ENCODE measurements at places on chromosomes 16 and 17.

- H3K27ac ChIP-seq, result no peak overlapping the region
- no peak for DNase-seq
- no peaks in the 10 kb centered on the region for H3K27me3 ChIP-seq
- no peak overlapping the region for H3K4me3 ChIP-seq
Observed at GRCh38 chr17:58960068-58960467, 146.6 kb downstream of the TRIM37 start.

DNA sequence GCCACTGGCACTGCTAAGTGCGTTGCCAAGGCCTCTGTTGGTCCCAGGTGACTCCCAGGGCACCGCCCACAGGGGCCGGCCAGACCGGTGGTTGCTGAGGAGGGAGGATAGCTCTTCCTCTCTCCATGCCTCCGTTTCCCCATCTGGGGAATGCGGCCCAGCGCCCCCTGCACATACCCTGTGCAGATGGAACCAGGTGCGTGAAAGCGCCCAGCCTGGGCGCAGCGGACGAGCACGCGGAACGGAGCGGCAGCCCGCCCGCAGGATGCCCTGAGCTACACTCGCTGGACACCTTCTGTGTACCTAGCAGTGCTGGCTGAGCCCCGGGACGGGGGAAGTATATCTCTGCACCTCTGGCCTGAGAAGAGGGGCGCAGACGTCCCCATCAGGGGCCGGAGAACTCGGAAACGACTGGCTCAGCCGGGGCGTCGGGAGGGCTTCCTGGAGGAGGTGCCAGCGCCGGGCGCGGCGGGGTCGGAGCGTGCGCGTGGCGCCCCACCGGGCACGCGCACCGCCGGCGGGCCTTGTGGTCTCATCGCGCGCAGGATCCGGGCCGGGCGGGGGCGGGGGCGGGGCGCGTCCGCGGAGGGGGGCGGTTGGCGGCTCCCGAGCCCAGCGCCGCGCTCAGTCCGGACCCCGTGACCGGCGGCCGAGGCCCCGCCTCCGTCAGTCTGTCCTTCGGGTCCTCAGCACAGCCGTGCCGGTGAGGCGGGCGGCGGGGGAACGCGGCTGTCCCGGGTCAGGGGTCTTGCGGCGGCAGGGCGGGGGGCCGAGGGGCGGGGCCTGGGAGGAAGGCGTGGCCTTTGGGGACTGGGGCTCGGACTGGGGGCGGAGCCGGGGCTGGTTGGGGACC lies at the start of the genes CCDC78 and HAGHL:
TSS of gene CCDC78 (minus strand) at position 6 of the 853 bp plus-strand sequence. CDS start 76 bp downstream, outside the sequence.
TSS of gene HAGHL (plus strand) at position 669 of the 853 bp plus-strand sequence. CDS start 404 bp downstream, outside the sequence.
- H3K27me3 ChIP-seq, result no peaks in the 10 kb centered on the region
- DNase-seq, result no peak
- H3K4me3 ChIP-seq, result peak within 1 kb of the TSS; percentile 71
- peaks cover 3% of the 10 kb centered on the region for H3K36me3 ChIP-seq

DNA sequence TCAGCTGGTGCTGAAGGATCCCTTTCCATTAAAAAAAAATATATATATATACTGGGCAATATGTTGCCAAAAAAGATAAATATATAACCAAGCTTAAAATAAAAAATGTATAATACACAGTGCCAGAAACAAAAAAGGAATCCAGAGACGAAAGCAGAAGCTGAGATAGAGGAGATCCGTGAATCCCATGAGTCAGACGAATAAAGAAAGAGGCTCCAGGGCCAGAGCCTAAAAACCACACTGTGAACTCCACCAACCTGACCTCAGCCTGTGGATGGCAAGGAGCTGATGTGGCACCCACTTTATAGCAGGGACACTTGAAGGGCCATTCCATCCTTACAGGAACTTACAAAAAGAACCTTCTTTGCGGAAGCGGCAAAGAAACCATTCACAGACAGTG lies 34.8 kb downstream of the PITPNM3 start:
- no peaks in the 10 kb centered on the region for H3K4me1 ChIP-seq
- no peak for DNase-seq
- H3K27me3 ChIP-seq, result no peaks in the 10 kb centered on the region
- no peaks in the 10 kb centered on the region for H3K36me3 ChIP-seq
- no peak overlapping the region for H3K4me3 ChIP-seq

GRCh38 chr17:57285701-57286100 lies 29.4 kb downstream of the MSI2 start:
- H3K27ac ChIP-seq, result no peak overlapping the region
- DNase-seq, result no peak
- H3K36me3 ChIP-seq, result no peaks in the 10 kb centered on the region
- H3K4me1 ChIP-seq, result peaks cover 7% of the 10 kb centered on the region
- no peak overlapping the region for H3K4me3 ChIP-seq
- H3K27me3 ChIP-seq, result no peaks in the 10 kb centered on the region

- H3K27ac ChIP-seq, result peak overlapping the region; percentile 86
- H3K4me1 ChIP-seq, result peaks cover 28% of the 10 kb centered on the region
- H3K4me3 ChIP-seq, result no peak overlapping the region
Observed at GRCh38 chr16:82700541-82701235, 73.9 kb downstream of the CDH13 start.

DNA sequence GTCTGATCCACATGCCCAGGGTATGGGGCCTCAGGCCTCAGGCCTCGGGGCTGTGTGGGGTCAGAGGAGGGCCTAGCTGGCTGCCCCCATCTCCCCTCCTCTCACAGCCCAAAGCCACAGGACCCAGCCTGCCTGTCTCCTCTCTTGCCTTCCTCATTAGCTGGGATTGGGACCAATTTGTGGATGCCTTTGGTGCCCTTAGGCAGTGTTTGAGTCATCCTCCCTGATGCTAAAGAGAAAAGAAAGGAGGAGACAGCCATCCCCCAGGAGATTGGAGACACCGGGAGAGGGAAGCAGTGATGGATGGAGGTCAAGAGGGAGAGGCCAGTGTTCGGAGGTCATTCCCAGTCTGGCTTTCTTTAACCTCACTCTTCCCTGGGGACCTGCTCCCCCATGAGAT lies 23.3 kb upstream of the NOG start:
- H3K4me1 ChIP-seq, result no peaks in the 10 kb centered on the region
- H3K27ac ChIP-seq, result no peak overlapping the region
- H3K4me3 ChIP-seq, result no peak overlapping the region

DNA sequence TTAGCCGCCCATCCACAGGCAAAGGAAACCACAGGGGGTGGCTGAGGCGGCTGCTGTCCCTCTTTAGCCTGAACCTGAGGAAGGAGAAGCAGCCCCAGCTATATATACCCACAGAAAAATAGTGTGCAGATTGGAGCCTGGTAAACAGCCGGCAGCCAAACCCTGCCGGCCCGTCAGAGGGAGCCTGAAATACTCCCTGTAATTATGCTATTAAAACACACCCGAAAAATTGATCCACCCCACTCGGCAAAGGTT lies 6.8 kb downstream of the PIEZO1 start:
- H3K36me3 ChIP-seq, result no peaks in the 10 kb centered on the region
- H3K4me3 ChIP-seq, result no peak overlapping the region
- no peak for DNase-seq
- H3K27me3 ChIP-seq, result no peaks in the 10 kb centered on the region
- no peak overlapping the region for H3K27ac ChIP-seq

GRCh38 chr16:85126705-85127378 lies 14.6 kb upstream of the CIBAR2 start:
- peaks cover 50% of the 10 kb centered on the region for H3K4me1 ChIP-seq
- H3K4me3 ChIP-seq, result peak overlapping the region; percentile 44
- no peak for DNase-seq
- H3K27ac ChIP-seq, result peak overlapping the region; percentile 96
- H3K36me3 ChIP-seq, result no peaks in the 10 kb centered on the region

DNA sequence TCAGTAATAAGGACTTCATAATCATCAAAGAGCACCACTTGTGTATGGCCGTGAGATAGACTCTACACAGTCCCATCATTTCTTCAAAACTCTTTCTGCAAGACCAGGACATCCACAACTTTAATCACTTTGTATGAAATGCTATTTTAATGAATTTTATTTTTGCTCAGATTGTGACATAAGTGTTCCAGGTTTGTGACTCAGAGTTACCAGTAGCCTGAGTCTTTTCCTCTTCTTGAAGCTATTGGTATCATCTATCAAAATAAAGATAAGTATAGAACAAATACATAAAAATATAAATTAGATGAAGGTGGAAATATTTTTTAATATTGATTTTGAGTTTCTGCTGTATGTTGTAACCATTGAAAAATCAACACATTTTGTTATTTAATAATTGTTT lies 16.6 kb upstream of the VWA3A start:
- no peaks in the 10 kb centered on the region for H3K27me3 ChIP-seq
- no peak overlapping the region for H3K4me3 ChIP-seq
- H3K36me3 ChIP-seq, result no peaks in the 10 kb centered on the region
- peaks cover 11% of the 10 kb centered on the region for H3K4me1 ChIP-seq
- H3K27ac ChIP-seq, result no peak overlapping the region
- DNase-seq, result no peak

- no peak overlapping the region for H3K27ac ChIP-seq
- no peak for DNase-seq
- no peaks in the 10 kb centered on the region for H3K4me1 ChIP-seq
- H3K4me3 ChIP-seq, result no peak overlapping the region
Observed at GRCh38 chr17:72942579-72942978, 149.9 kb downstream of the SLC39A11 start.

DNA sequence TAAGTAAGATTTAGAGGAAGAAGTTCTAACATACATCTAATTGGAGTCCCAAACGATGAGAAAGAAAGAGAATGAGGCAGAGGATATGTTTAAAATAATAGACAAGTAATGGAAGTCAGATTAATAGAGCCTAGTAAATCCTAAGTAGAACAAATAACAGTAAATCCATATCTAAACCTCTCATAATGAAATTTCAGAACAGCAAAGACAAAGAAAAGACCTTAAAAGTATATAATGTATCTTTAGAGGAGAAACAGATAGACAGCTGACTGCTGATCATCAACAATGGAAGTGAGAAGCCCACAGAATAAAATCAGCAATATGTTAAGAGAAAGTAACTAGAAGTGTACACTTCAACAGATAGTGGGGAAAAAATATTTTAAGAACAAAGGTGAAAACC lies 536.2 kb upstream of the ZFHX3 start:
- H3K27ac ChIP-seq, result no peak overlapping the region
- no peaks in the 10 kb centered on the region for H3K36me3 ChIP-seq
- H3K4me3 ChIP-seq, result no peak overlapping the region
- H3K4me1 ChIP-seq, result no peaks in the 10 kb centered on the region
- no peak for DNase-seq

DNA sequence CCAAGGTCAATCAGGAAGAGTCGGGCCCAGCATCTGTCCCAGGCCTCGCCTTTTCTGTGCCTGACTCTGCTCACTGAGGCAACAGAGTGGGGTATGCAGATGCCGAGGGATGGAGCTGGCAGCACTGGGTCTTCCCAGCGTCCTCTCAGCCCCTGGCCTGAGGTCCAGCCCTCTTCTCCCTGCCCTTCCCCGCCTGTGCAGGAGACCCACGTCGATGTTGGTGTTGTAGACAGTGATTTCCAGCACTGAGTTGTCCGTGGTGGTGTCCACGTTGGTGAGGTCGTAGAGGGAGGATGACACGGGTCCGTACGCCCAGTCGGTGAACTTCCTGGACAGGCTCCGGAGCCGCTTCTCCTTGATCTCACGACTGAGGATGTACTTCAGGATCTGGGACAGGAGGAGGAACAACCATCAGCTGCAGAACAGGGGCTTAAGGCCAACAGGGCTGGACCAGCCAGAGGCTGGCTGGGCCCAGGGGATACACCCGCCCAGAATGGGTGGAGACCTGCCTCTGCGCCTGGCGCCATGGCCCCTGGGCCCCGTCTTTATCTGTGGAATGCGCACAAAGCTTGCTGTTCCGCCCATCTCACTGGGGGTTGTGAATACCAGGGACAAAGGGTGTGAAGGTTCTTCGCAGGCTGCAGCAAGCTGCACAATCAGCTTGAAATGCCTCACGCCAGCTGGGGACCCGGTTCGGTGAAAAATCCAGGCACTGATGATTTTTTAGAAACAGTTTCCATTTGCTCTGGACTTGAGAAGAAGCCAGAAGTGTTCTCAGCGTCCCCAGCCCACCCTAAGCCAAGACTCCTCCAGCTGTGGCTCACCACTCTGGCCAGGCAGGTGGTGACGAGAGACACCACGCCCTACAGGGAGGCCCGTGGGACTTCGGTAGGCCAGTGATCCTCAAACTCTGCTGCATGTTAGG lies 27.5 kb downstream of the TRPV3 start:
- peaks cover 9% of the 10 kb centered on the region for H3K4me1 ChIP-seq
- H3K27me3 ChIP-seq, result no peaks in the 10 kb centered on the region
- DNase-seq, result no peak
- H3K27ac ChIP-seq, result no peak overlapping the region

GRCh38 chr17:66398617-66399016 lies 96.2 kb downstream of the PRKCA start:
- H3K36me3 ChIP-seq, result no peaks in the 10 kb centered on the region
- peaks cover 12% of the 10 kb centered on the region for H3K4me1 ChIP-seq
- H3K4me3 ChIP-seq, result no peak overlapping the region
- DNase-seq, result no peak
- H3K27me3 ChIP-seq, result no peaks in the 10 kb centered on the region

- no peaks in the 10 kb centered on the region for H3K36me3 ChIP-seq
- DNase-seq, result no peak
- no peaks in the 10 kb centered on the region for H3K27me3 ChIP-seq
- H3K4me3 ChIP-seq, result peak within 1 kb of the TSS; percentile 69
- no peak within 1 kb of the TSS for H3K27ac ChIP-seq
Observed at GRCh38 chr16:66427036-66427860, at the start of gene BEAN1. Gene BEAN1, plus strand, starts transcription at chr16:66427295. Its CDS starts 10,382 bp downstream, at chr16:66437677.

GRCh38 chr17:80050706-80051105 lies 14.3 kb downstream of the CCDC40 start:
- H3K4me1 ChIP-seq, result no peaks in the 10 kb centered on the region
- DNase-seq, result no peak
- H3K36me3 ChIP-seq, result peaks cover 7% of the 10 kb centered on the region
- H3K4me3 ChIP-seq, result no peak overlapping the region
- no peak overlapping the region for H3K27ac ChIP-seq
- H3K27me3 ChIP-seq, result no peaks in the 10 kb centered on the region

GRCh38 chr16:27799896-27800295 lies 250.0 kb downstream of the KATNIP start:
- no peak for DNase-seq
- H3K4me3 ChIP-seq, result no peak overlapping the region
- H3K27me3 ChIP-seq, result no peaks in the 10 kb centered on the region
- no peaks in the 10 kb centered on the region for H3K36me3 ChIP-seq
- H3K4me1 ChIP-seq, result no peaks in the 10 kb centered on the region

DNA sequence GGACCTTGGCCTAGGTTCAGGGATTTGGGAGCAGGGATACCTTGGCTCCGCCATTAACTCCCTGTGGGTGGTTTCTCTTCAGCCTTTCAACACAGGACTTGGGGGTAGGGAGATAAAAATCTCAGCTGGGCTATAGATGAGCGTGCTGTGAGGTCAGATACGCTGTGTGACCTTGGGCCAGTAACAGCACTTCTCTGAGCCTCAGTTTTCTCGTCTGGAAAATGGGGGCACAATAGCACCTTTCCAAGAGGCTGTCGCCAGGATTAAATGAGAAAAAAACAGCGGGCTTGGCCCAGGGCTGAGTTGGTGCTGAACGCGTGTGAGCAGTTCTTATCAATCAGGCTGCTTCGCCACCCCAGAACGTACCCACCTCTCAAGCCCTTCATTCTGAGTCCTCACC lies 17.6 kb downstream of the CCDC92B start:
- no peak for DNase-seq
- no peaks in the 10 kb centered on the region for H3K27me3 ChIP-seq
- H3K4me3 ChIP-seq, result no peak overlapping the region

Measured in thoracic aorta (tissue), 2 donors.